ENCODE measurements at places on chromosomes 3 and 15.

DNA sequence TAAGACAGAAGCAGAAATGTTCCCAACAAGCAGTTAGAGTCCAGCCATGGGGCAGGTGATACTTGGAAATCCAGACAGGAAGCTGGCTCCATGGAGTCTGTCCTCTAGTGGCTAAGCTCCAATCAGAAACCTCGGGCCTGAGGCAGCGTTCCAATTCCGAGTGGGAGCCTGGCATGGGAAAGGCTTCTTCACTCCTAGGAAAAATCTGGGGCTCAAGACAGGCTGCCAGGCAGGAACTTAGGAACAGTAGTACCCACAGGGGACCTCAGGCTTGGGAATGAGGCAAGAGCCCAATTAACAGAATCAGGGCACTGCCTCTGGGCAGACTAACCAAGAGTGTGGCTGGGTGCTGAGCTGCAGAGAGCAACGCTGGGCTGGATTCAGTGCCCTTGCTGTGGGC lies 6.2 kb upstream of the ATP13A4 start:
- no peak for DNase-seq
- no peaks in the 10 kb centered on the region for H3K4me1 ChIP-seq
- H3K36me3 ChIP-seq: no peaks in the 10 kb centered on the region
- H3K27me3 ChIP-seq: no peaks in the 10 kb centered on the region

- DNase-seq: no peak
- no peaks in the 10 kb centered on the region for H3K4me1 ChIP-seq
- H3K4me3 ChIP-seq: no peak overlapping the region
- H3K27ac ChIP-seq: no peak overlapping the region
- H3K27me3 ChIP-seq: no peaks in the 10 kb centered on the region
These were observed 93.6 kb downstream of the GMNC start for GRCh38 chr3:190768891-190769290.

GRCh38 chr3:169581633-169582032 lies 81.9 kb downstream of the MECOM start:
- peak overlapping the region; percentile 21 for H3K4me3 ChIP-seq
- peak; percentile 13 for DNase-seq
- H3K36me3 ChIP-seq: no peaks in the 10 kb centered on the region
- H3K4me1 ChIP-seq: peaks cover 11% of the 10 kb centered on the region
- H3K27ac ChIP-seq: peak overlapping the region; percentile 48
- no peaks in the 10 kb centered on the region for H3K27me3 ChIP-seq

GRCh38 chr3:149717391-149718056 lies 34.8 kb downstream of the COMMD2 start:
- no peaks in the 10 kb centered on the region for H3K27me3 ChIP-seq
- H3K4me1 ChIP-seq: no peaks in the 10 kb centered on the region

DNA sequence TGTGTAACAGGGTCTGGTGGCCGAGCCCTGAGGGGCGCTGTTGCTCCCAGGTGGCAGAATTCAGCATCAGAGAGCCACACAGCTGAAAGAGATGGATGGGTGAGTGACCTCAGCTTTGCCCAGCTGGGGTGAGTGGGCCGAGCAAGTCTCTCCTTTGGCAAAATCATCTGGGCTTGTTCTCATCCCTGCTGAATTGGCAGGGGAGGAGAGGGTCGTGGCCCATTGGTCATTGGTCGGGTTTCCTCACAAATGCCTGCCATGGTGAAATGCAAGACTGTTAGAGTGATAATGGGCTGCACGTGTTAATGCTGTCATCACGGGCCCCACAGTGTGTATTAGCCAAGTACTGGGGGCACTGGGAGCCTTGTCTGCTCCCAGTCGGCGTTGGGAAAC lies 15.9 kb downstream of the ABHD2 start:
- H3K27me3 ChIP-seq: no peaks in the 10 kb centered on the region
- H3K4me1 ChIP-seq: peaks cover 6% of the 10 kb centered on the region
- H3K4me3 ChIP-seq: no peak overlapping the region
- DNase-seq: no peak
- H3K27ac ChIP-seq: no peak overlapping the region

DNA sequence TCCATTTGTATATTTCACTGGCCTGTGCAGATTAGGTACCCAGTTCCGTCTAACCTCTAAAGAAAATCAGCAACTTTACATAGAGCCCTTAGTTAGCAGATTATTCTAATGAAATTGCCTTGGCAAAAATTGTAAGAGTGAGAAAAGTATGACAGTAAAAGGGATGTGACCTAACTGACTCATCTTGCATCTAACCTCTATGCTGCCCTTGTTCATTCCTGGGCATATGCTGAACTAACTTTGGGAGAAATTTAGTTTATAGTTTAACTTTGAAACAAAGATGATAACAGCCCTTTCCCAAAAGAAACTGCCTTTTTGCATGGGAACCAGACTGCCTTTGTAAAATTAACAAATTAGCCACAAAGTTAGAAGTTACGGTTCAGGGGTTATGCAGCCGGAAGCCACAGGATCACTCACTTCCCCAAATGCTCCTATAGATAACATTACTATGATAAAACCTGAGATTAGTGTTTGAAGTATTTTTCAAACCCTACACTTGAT lies 839.8 kb upstream of the ALCAM start:
- H3K27ac ChIP-seq: peak overlapping the region; percentile 93
- no peaks in the 10 kb centered on the region for H3K27me3 ChIP-seq
- peaks cover 2% of the 10 kb centered on the region for H3K36me3 ChIP-seq
- H3K4me1 ChIP-seq: peaks cover 36% of the 10 kb centered on the region
- H3K4me3 ChIP-seq: peak overlapping the region; percentile 48
- peak; percentile 35 for DNase-seq

DNA sequence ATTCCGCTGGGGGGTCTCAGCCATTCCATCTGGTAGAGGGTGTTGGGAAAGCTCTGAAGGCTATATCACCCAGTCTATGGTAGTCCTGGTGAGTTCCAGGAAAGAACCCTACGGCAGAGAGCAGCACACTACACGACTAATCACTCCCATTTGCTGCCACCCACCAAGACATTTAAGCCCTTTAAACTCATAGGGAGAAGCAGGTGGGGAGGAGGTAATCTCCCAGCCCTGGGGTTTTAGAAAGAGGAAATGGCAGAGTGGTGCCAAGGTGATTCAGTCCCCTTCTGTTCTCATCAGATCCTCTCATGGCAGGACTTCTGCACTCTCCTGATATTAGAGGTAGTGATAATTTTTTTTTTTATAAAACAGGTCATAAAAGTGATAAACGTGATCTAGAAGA lies 10.6 kb upstream of the VWA5B2 start:
- H3K27me3 ChIP-seq: peaks cover 6% of the 10 kb centered on the region
- no peak for DNase-seq
- H3K36me3 ChIP-seq: no peaks in the 10 kb centered on the region
- no peaks in the 10 kb centered on the region for H3K4me1 ChIP-seq

- H3K36me3 ChIP-seq: no peaks in the 10 kb centered on the region
- no peaks in the 10 kb centered on the region for H3K4me1 ChIP-seq
- no peaks in the 10 kb centered on the region for H3K27me3 ChIP-seq
- no peak for DNase-seq
These were observed 75.2 kb downstream of the GADL1 start for GRCh38 chr3:30819067-30819798.

- DNase-seq: no peak
- no peak overlapping the region for H3K4me3 ChIP-seq
- no peaks in the 10 kb centered on the region for H3K36me3 ChIP-seq
- no peak overlapping the region for H3K27ac ChIP-seq
- no peaks in the 10 kb centered on the region for H3K4me1 ChIP-seq
These were observed 7.1 kb downstream of the KCNH8 start for GRCh38 chr3:19155375-19155774.

GRCh38 chr3:42246091-42246490 lies 19.9 kb downstream of the CCK start:
- no peak for DNase-seq
- no peak overlapping the region for H3K4me3 ChIP-seq
- H3K4me1 ChIP-seq: no peaks in the 10 kb centered on the region
- no peaks in the 10 kb centered on the region for H3K36me3 ChIP-seq
- H3K27ac ChIP-seq: no peak overlapping the region

DNA sequence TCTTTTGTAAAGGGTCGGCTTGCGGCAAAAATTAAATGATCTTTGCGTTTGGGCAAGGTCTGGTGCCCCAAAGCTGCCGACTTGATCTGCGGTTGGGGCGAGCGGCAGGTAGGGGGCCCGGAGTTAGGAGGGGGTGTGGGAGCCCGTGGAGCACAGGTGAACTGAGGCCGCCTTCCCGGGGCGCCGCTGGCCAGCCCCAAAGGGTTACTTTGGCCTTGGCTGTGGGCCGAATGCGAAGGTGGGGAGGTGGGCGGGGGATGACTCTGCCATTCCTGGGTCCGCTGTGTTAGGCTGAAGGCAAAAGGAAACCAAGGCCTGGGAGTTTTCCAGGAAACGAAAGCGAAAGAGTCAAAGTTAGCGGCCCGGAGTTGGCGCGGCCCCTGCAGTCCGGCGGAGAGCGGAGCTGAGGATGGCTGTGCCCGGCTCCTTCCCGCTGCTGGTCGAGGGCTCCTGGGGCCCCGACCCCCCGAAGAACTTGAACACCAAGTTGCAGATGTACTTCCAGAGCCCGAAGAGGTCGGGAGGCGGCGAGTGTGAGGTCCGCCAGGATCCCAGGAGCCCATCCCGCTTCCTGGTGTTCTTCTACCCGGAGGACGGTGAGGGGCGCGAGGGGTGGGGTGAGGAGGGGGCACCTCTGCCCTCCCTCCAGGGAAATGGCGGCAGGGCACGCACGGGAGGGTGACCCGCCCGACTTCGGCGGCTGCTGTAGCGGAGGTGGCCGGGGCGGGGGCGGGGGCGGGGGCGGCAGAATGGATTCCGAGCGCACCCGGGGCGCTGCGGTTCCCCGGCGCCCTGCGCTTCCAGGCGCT lies at the start of gene PARP14:
Gene PARP14 (plus strand): TSS at position 365 of the 809 bp plus-strand sequence. CDS start 45 bp downstream, at position 410.
- peak within 1 kb of the TSS; percentile 99 for H3K27ac ChIP-seq
- peaks cover 68% of the 10 kb centered on the region for H3K4me1 ChIP-seq
- H3K36me3 ChIP-seq: peaks cover 11% of the 10 kb centered on the region
- DNase-seq: peak; percentile 62
- H3K4me3 ChIP-seq: peak within 1 kb of the TSS; percentile 97
- H3K27me3 ChIP-seq: no peaks in the 10 kb centered on the region

DNA sequence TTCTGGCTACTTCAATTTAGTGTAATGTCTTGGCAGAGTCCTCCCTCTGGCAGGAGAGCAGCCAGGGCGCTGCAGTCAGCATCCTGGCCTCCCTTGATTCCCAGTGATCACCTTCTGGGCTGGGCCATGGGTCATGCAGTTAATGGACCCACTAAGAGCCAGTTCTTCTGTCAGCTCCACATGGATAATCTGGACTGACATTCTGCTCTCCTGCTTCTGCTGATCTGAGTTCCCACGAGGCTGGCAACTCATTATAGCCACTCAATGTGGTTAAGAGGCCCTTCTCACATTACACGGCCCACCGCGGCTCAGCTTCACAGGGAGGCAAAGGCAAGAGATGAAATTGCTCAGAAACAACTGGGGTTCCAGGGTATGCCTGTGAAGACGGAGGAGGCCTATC lies 94.0 kb downstream of the WDR76 start:
- no peaks in the 10 kb centered on the region for H3K36me3 ChIP-seq
- H3K4me3 ChIP-seq: no peak overlapping the region
- no peaks in the 10 kb centered on the region for H3K4me1 ChIP-seq
- H3K27me3 ChIP-seq: no peaks in the 10 kb centered on the region
- no peak overlapping the region for H3K27ac ChIP-seq

GRCh38 chr15:90789462-90789861 lies 72.3 kb downstream of the BLM start:
- H3K27ac ChIP-seq: no peak overlapping the region
- no peak overlapping the region for H3K4me3 ChIP-seq
- no peak for DNase-seq
- H3K4me1 ChIP-seq: peaks cover 6% of the 10 kb centered on the region

- peaks cover 29% of the 10 kb centered on the region for H3K36me3 ChIP-seq
- no peak overlapping the region for H3K4me3 ChIP-seq
- H3K27ac ChIP-seq: peak overlapping the region; percentile 42
- no peaks in the 10 kb centered on the region for H3K4me1 ChIP-seq
- H3K27me3 ChIP-seq: no peaks in the 10 kb centered on the region
These were observed 40.3 kb downstream of the USP50 start for GRCh38 chr15:50506121-50506520.

DNA sequence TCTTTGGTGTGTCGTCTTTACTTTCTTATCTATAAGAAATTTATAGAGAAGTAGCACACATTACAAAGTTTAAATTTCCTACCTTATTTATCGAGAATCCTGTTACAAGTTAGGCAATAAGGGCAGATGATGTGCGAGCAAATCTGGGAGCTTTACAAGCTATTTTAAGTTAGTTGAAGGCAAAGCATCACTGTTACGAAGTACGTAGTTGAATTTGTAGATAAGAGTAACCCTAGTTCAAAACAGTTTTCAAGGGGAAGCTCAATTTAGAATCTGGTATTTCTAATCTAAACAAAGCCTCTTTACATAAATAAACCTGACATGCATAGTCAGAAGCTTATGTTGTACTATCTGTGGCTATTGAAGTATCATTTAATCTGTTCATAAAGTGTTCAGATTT lies 8.4 kb downstream of the KBTBD8 start:
- no peaks in the 10 kb centered on the region for H3K27me3 ChIP-seq
- H3K4me3 ChIP-seq: no peak overlapping the region
- no peak overlapping the region for H3K27ac ChIP-seq
- H3K4me1 ChIP-seq: peaks cover 33% of the 10 kb centered on the region
- no peak for DNase-seq

DNA sequence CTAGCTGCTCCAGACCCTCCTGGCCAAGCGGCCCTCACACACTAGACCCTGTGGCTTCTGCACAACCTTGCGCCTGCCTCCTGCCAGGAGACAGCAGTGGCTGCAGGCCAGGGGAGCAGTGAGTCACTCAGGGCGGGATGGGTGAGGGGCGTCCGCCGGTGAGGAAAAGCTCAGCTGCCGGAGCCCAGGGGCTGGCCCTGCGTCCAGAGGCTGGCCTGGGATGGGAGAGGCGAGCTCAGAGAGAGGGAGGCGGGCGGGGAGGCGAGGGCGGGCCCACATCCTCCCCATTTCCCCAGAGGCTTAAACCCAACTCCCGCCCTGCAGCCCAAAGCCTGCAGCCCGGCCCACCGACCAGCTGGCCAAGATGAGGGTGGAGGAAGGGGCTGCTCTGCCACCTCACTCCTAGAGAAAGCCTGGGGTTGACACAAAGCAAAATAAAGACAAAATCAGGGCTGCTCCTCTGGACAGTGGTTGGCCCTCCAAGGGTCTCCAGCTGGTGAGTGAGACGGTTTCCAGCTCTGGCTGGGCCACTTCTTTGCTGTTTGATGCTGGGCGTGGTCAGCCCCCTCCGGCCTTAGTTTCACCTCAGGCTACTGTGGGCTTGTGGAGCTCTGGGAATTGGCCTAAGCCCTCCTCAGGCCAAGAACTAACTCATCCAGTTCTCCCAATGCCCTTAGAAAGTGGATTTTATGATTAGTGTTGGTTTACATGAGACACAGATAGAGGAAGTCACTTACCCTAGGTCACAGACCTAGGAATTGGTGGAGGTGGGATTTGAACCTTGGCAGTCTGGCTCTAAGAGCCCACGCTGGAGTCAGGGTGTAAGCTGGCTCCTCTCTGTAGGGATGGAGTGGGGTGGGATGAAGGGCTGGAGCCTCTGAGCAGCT lies 50.6 kb downstream of the IQSEC1 start:
- H3K4me1 ChIP-seq: peaks cover 54% of the 10 kb centered on the region
- H3K27me3 ChIP-seq: no peaks in the 10 kb centered on the region
- peak overlapping the region; percentile 95 for H3K27ac ChIP-seq
- DNase-seq: no peak
- peak overlapping the region; percentile 98 for H3K4me3 ChIP-seq

DNA sequence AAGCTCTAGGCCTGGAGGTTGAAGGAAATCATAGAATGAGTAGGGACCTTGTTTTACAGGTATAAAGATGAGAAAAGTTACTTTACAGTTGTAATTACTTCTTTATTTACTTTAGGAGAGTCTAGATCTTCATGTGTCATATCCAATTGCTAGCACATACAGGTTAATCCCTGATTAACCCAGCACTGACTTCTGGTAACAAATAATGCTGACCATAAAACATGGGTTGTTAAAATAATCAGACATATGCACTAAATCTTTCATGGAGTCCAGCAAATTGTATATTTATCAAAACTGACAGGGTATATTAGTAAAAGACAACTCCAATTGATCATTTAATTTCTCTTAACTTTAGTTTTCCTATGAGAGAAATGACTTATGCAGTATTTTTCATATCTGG lies 245.2 kb downstream of the NFKBIZ start:
- no peak overlapping the region for H3K4me3 ChIP-seq
- H3K27ac ChIP-seq: no peak overlapping the region
- no peaks in the 10 kb centered on the region for H3K27me3 ChIP-seq
